ENCODE measurements at places on chromosomes 3 and 15.

- no peak for DNase-seq
Measured at GRCh38 chr3:21100656-21101359, 650.2 kb downstream of the ZNF385D start.

GRCh38 chr3:128706086-128706615 lies 19.8 kb upstream of the RAB7A start:
- DNase-seq = no peak

- no peak for DNase-seq
Measured at GRCh38 chr3:184230603-184231528, 1.5 kb downstream of the VWA5B2 start.

- peak; percentile 65 for DNase-seq
Measured at GRCh38 chr3:40299721-40300335, 9.7 kb upstream of the EIF1B start.

- DNase-seq = no peak
Measured at GRCh38 chr15:62469478-62469873, 304.4 kb upstream of the C2CD4B start.

GRCh38 chr3:139339219-139339906 lies 4.5 kb upstream of the MRPS22 start:
- DNase-seq = no peak

DNA sequence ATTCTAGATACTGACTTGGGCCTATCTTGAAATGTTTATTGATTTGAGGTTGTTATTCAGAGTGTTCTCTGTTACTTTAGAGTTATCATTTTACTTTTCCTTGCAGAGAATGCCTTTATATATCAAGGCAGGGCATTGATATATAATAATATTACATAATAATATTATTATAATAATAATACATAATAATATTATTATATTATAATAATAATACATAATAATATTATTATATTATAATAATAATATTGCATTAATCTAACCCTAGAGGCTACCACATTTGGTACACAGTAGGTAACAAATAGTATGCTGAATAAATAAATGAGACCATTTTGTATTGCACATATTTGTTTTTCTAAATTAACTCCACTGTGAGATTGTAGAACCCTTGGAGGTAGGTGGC lies 216.3 kb downstream of the EFHB start:
- no peak for DNase-seq

DNA sequence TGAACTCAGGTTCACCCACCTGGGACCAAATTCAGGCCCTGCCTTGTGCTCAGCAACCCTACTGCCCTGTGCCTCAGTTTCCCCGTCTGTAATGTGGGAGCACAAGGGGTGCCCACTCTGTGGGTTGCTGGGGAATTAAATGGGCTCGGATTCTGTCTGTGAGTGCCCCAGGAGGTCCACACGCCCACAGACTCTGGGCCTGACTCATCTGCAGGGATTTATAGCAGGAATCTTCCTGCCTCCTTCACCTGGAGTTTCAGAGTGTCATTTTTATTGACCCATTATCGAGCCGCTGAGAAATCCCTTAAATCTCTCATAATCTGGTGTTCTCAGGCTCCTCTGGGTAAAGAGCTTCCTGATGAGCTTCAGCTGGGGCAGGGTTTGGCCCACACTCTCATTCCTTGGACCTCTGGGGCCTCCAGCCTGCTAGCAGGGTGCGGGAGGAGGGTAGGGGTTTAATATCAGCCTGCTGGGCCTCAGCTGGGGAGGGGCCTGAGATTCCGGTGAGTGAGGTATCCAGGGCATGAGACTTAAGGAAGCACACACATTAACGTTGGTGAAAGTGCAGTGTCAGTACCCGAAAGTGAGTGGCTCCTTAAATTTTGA lies 16.4 kb downstream of the C3orf18 start:
- no peak for DNase-seq

Measured in CMK (cell line).